Cardiac muscle cell (in vitro differentiated cells and primary cell): ENCODE measurements at places on chromosomes 5 and 9. TPM values are rescaled to one million over a fixed set of nuclear protein-coding genes. Genes with fewer than 3 reads are reported as not detected.

GRCh38 chr5:66080664-66081063 lies 63.4 kb upstream of the SREK1 start:
- peaks cover 4% of the 10 kb centered on the region for H3K36me3 ChIP-seq
- H3K27ac ChIP-seq: no peak overlapping the region
- no peaks in the 10 kb centered on the region for H3K27me3 ChIP-seq
- no peaks in the 10 kb centered on the region for H3K4me1 ChIP-seq
- DNase-seq: no peak

- H3K4me1 ChIP-seq: no peaks in the 10 kb centered on the region
- no peaks in the 10 kb centered on the region for H3K27me3 ChIP-seq
- no peak for DNase-seq
- no peak overlapping the region for H3K4me3 ChIP-seq
- no peak overlapping the region for H3K27ac ChIP-seq
Observed at GRCh38 chr5:176568657-176569056, 19.5 kb downstream of the CDHR2 start.

DNA sequence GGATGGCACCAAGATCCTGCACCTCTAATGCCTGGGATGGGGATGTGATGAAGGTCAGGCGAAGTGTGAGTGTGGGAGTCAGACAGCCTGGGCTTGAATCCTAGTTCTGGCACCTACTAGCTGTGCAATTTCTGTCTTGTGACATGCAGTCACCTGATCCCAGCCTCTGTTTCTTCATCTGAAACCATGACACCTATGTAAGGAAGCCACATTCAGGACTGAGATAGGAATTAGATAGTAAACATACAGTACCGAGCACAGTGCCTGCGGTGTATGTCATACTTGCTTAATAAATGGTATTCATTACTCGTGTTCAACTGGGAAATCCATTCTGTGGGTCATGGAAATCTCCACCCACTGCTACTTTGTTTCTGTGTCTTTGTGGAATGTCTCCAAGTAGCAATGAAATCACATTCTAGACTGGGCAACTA lies 140.6 kb upstream of the STC2 start:
- H3K27ac ChIP-seq: no peak overlapping the region
- H3K4me3 ChIP-seq: no peak overlapping the region
- H3K36me3 ChIP-seq: no peaks in the 10 kb centered on the region

DNA sequence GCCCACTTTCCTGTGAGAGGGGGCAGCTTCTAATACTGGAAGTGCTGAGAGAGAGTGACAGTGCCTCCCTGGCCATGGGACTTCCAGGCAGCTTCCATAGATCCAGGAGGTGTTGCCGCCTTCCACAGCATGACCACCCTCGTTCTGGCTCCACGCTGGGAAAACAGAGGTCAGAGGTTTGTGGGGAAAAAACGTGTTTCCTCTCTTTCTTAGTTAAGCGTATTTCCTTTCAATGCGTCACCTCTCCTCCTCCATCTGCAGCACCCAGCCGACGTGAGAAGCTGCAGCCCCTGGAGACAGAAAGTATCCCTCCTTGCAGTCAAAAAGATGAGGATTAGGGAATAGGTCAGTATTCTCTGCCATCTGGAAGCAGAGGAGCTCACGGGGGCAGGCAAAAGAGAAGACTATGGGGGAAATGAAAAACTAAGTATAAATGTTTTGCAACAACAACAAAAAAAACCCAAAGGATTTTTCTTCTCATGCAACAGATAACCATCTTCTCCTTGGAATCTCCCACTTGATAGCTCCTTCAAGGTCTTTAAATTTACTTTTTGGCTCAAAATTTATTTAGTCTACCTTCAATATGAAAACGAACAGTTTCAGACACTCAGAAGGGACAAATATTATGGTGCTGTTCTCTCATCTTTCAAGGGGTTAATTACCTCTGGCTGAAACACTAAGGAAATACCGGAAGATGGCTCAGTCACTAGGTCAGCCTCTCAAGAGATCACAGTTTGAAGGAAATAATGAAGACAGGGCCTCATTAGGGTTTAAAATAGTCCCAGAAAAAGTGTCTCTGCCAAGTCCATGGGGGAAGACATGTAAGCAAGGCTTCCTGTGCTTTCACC lies 38.0 kb downstream of the MTMR12 start:
- H3K27me3 ChIP-seq: no peaks in the 10 kb centered on the region
- H3K27ac ChIP-seq: peak overlapping the region; percentile 40
- H3K36me3 ChIP-seq: peaks cover 12% of the 10 kb centered on the region
- peaks cover 18% of the 10 kb centered on the region for H3K4me1 ChIP-seq
- peak; percentile 79 for DNase-seq

DNA sequence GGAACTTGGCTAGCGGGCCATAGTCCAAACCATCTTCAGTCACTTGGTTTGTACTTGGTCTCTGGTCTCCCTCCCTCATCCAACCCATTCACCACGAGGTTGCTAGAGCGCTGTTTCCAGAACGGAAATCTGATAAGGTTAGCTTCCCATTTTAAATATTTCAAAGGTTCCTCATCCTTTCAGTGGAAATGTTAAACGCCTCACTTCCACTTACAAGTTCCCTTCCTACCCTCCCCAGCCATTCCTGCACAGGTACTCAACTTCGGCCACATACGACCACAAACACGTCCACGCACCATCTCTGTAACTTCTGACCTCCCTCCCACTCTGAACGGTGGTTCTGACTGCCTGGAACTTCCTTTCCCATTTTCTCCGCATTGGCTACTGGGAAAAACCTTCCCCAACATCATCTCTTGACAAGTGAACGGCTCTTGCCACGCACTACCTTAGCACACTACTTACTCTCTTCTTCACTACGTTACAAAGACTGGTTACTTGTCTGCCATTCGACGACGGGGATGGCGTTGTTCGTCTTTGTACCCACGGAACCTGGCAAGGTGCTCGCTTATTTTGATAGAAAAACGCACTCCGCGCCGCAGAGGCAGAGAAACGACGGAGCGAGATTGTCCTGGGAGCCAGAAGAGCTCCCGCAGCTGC lies 629 bp downstream of the CCNH start:
- peak; percentile 65 for DNase-seq
- H3K27ac ChIP-seq: peak overlapping the region; percentile 94
- H3K4me1 ChIP-seq: no peaks in the 10 kb centered on the region
- H3K27me3 ChIP-seq: no peaks in the 10 kb centered on the region
- peaks cover 21% of the 10 kb centered on the region for H3K36me3 ChIP-seq
- H3K4me3 ChIP-seq: peak overlapping the region; percentile 83

- no peak overlapping the region for H3K4me3 ChIP-seq
- no peak overlapping the region for H3K27ac ChIP-seq
- no peaks in the 10 kb centered on the region for H3K36me3 ChIP-seq
Observed at GRCh38 chr5:144060598-144060997, 109.9 kb downstream of the YIPF5 start.

DNA sequence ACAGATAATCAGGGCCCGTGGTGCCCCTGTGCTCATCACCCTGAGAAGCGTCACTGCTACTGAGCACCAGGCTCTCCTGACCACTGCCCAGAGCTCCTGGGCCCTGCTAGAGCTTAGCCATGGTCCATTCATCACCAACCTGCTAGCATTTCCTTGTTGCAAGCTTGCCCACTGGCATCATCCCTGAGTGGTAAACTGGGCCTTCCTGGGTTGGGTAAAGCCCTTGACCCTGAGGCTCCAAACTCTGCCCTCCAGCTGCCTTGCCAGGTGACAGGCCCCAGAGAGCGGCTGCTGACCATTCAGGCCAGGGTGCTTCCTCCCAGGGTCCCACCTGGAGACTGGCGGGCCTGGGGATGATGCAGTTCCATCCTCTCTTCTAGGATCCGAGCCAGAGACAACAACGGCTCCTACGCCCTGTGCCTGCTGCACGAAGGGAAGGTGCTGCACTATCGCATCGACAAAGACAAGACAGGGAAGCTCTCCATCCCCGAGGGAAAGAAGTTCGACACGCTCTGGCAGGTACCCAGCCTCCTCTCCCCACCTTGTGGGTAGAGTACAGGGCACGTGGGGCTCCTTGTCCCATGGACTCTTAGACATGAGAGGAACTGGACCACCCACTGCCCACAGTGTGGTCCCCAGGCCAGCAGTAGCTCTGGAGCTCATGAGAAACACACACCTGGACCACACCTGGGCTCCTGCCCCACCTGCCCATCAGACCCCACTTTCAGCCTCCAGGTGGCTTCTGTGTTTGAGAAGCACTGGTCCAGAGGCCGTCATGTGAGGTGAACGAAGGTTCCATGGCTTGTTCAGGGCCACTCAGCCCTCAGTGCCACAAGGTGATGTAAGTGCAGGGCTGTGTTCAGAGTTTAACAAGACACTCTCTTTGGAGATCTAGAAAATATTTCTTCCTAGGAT lies 60.5 kb downstream of the SYK start:
- H3K4me1 ChIP-seq: no peaks in the 10 kb centered on the region
- no peak overlapping the region for H3K27ac ChIP-seq

- no peak overlapping the region for H3K4me3 ChIP-seq
- no peak for DNase-seq
- H3K4me1 ChIP-seq: no peaks in the 10 kb centered on the region
- H3K27ac ChIP-seq: no peak overlapping the region
- no peaks in the 10 kb centered on the region for H3K36me3 ChIP-seq
- no peaks in the 10 kb centered on the region for H3K27me3 ChIP-seq
Observed at GRCh38 chr5:12272389-12272788, 368.1 kb upstream of the CTNND2 start.

- H3K36me3 ChIP-seq: no peaks in the 10 kb centered on the region
- H3K27me3 ChIP-seq: no peaks in the 10 kb centered on the region
- no peaks in the 10 kb centered on the region for H3K4me1 ChIP-seq
Observed at GRCh38 chr5:98975682-98976407, 47.0 kb upstream of the CHD1 start.

- H3K36me3 ChIP-seq: peaks cover 11% of the 10 kb centered on the region
- no peaks in the 10 kb centered on the region for H3K27me3 ChIP-seq
- H3K4me1 ChIP-seq: peaks cover 19% of the 10 kb centered on the region
- H3K4me3 ChIP-seq: peak overlapping the region; percentile 65
Observed at GRCh38 chr9:124940521-124940893, 376 bp downstream of the GOLGA1 start.

DNA sequence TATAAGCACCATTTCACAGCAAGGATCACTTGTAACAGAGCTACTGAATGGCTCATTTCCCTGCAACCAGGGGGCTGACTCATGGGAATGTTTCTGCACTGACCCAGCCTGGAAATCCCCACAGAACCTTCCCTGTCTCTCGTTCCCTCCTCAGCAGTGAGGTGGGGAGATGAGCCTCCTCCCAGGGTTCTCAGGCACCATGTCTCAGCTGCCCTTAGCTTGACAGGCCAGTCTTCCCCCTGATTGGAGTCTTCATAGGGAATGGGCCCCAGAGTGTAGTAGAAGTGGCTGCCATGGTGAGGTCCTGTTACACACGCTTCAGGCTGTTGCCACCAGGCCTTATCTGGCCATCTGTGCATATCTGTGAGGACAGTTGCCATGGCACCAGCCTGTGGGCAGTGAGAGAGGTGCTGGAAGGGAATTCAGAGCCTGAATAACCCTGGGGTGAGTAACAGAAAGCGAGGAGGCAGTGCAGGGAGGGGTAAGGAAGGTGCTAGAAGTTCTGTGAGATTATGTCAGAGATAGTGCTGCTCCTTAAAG lies 324.4 kb downstream of the ENC1 start:
- H3K36me3 ChIP-seq: no peaks in the 10 kb centered on the region
- no peak overlapping the region for H3K4me3 ChIP-seq
- DNase-seq: no peak
- no peak overlapping the region for H3K27ac ChIP-seq

DNA sequence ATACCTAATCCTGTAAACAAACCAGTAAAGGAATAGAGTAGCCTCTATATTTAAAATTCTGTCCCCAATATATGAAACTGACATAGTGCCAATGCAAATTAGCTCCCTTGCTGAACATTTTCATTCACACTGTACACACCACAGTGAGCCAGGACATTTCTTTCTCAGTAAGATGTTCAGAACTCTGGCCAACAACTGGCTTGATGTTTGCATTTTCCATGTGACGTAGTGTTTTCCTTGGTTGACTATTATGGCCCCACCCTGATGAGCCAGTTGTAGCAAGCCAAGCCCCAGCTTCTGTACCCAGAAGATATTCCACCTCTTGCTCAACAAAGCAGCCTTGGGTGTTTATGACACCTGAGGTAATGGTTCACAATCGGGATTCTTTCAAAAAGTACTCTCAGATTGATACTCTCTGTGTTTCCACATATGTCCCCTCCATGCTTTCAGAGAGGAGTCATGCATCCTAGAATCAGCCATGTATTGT lies 17.7 kb upstream of the ANXA1 start:
- H3K4me1 ChIP-seq: peaks cover 15% of the 10 kb centered on the region
- no peak overlapping the region for H3K4me3 ChIP-seq
- DNase-seq: no peak
- no peaks in the 10 kb centered on the region for H3K36me3 ChIP-seq
- no peaks in the 10 kb centered on the region for H3K27me3 ChIP-seq

DNA sequence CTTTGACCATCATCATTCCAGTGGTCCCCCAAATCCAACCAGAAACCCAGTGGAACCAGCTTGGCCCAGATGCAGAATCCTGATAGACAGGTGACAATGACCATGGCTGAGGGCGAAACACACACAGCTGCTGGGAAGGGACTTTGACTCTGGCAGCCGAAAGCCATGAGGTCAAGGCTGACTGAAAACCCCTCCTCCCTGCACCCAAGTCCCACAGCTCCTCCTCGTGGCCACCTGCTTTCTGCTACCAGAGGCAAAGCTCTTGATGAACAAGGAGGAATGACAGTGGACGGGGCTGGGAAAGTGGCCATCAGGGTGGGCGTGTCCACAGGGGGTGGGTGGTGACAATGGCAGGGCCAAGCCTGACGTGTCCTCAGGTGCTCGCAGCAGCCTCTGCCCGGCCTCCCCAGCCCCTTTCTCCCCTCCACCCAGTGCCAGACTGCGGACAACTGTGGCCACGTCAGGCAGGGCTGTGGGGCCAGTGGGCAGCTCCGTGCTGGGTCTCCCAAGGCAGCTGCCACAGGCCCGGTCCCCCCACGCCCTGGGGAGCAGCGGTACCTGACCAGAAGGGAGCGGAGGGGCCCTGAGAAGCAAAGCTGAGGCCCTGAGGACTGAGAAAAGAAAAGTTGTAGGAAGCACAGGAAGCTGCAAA lies 30.8 kb upstream of the SARDH start:
- no peak for DNase-seq
- H3K27ac ChIP-seq: no peak overlapping the region
- no peaks in the 10 kb centered on the region for H3K4me1 ChIP-seq
- no peaks in the 10 kb centered on the region for H3K27me3 ChIP-seq
- no peak overlapping the region for H3K4me3 ChIP-seq
- peaks cover 3% of the 10 kb centered on the region for H3K36me3 ChIP-seq

The BHMT2 gene
- not detected in 2 replicates for total RNA-seq

The ZNF883 gene
- 3.9 and 5.3 TPM in 2 replicates for total RNA-seq

The GGTA1 gene
- total RNA-seq: not detected in 2 replicates

The FBP1 gene
- total RNA-seq: 0.46 and 2.9 TPM in 2 replicates

The LECT2 gene
- total RNA-seq: not detected in 2 replicates

The RANBP17 gene
- 16.8 and 20.0 TPM in 2 replicates for total RNA-seq

The HRH2 gene
- 15.6 and 23.3 TPM in 2 replicates for total RNA-seq
